GDM1 (cell line): ENCODE measurements at places on chromosomes 13 and 19.

- DNase-seq = no peak
Measured at GRCh38 chr13:42168496-42168895, 103.5 kb upstream of the AKAP11 start.

DNA sequence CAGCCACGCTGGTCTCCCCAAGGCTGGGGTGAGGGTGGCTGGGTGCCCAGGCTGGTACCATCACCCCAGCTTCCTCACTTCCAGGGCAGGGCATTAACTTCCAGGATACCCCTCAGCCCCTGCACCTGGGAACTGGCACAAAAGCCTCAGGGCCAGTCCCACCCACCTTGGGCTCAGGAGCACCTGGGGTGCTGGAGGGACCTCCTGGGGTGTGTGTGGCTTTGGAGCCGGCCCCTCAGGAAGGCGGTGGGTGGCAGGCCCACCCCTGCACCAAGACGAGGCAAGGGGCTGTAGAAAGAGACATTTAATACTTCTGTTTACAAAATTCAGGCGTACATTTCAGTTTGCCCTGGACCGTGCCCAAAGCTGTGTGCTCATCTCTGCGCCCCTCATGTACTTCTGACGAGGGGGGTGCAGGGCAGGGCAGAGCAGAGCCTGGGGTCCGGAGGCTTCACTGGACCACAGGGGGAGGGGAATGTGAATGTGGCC is 16.8 kb downstream of the MPND start:
- DNase-seq = no peak

DNA sequence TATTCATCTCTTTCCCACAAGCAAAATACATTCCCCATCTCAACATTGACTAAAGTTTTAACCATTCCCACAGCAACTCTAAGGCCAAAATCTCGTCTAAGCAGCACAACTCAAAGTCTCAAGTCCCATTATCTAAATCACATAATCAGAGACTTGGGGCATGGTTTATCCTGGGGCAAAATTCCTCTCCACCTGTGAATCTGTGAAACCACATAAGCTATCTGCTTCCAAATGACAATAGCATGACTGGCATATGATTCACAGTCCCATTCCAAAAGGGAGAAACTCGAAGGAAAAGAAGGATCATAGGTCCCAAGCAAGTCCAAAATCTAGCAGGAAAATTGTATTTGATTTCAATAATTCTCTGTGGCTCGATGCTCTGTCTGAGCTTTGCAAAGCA is 73.0 kb downstream of the ANKRD10 start:
- DNase-seq = no peak

- no peak for DNase-seq
Measured at GRCh38 chr19:39078436-39079200, 5.5 kb upstream of the ACP7 start.

DNA sequence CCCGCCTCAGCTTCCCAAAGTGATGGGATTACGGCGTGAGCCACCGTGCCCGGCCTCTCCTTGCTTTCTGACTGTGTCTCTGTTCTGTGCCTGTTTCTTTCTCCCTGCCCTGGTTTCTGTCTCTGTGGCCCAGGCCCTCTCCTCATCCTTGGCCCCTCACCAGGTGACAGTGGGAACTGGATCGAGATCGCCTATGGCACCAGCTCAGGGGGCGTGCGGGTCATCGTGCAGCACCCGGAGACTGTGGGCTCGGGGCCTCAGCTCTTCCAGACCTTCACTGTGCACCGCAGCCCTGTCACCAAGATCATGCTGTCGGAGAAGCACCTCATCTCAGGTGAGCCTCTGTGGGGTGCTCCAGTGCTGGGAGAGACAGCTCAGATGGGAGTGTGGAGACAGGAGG is 9.9 kb downstream of the SHKBP1 start:
- DNase-seq = no peak

GRCh38 chr13:34803756-34804155 is 138.3 kb upstream of the NBEA start:
- no peak for DNase-seq

- no peak for DNase-seq
Measured at GRCh38 chr13:25699056-25699455, 327.3 kb downstream of the ATP8A2 start.

DNA sequence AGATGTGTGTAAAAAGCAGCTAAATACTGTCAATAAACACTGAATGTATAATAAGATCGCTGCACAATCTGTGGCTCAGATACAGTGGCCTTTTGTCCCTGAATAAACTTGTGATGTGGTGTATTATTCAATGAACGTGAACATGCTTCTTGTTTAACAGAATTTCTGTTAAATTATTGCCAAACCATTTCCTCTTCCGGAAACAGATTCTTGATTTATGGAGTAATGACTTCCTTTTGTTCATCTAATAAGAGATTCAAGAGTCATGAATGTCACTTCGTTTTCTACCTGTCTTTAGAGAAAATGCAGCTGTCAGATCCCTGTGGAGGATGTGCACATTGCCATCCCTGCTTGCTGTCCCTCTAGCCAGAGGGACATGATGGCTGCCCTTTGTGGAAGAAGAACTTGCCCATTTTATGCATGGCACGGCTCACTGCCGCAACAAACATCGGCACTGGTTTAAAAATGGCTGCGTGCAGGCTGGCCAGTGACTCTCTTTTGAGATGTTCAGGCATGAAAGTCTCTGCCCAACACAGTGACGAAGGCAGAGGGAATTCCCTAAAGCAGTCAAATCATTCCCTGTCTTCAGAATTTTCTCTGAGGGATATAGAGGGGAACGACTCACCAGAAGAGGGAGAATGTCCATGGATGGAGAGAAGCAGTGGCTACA is 3.1 kb upstream of the TNFSF13B start:
- no peak for DNase-seq

- DNase-seq = no peak
Measured at GRCh38 chr13:81872581-81872980, 1531.7 kb upstream of the SPRY2 start.

- DNase-seq = no peak
Measured at GRCh38 chr19:33812388-33813330, 16.0 kb downstream of the KCTD15 start.

GRCh38 chr13:109163037-109163379 is 533.6 kb downstream of the MYO16 start:
- no peak for DNase-seq

DNA sequence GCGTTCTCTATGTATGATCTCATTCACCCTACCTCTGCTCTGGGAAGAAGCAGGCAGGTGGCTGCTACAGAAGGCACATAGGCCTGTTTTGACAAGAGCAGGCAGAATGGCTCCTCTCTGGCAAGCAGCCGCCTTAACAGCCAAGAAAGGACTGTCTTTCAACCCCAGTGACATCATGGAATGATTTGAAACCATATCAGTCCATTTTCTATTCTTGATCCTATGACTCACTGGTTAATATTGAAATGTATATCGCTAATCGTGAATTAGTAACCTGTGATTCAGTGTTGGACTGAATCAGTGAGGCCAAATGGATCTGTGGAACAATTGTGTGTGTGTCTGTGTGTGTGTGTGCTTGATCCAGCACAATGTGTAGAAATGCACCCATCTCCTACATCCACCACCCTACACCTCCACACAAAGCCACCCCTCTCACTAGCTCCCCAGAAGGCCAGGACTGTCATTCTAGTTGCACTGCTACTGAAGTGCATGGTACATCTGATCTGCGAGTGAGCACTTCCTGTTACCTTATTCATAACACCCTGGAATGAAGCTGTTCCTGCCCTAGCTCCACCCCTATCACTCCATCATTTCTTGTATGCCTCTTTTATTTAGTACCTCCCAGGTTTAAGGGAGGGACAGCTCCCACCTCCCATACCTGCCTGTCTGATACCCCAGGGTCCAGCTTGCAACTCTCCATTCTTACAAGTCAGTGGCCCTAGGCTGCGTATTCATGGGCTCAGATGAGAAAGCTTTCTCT is 460.0 kb downstream of the FOXO1 start:
- DNase-seq = no peak

DNA sequence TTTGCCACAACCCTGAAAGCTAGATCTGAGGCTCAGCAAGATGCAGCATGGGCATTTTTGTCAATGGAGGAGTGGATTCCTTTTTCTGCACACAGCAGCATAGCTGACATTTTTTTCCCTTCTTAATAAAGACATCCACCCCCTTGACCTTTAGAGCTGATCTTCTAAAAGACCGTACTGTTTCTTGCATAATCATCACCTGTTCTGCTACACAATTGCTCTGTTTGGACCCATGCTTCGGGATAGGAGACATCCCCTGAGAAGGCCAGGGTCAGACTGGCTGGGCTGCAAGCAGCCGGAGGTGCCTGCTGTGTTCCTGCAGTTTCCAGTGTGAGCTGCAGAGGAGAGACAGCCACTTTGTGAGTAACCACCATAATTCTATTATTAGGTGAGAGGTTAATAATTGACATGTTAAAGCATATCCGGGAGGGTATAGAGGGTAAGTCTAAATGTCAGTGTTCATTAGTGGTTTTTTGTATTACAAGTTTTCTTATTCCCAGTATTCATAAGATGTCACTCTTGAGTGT is 108.5 kb upstream of the C1QTNF9B start:
- no peak for DNase-seq

DNA sequence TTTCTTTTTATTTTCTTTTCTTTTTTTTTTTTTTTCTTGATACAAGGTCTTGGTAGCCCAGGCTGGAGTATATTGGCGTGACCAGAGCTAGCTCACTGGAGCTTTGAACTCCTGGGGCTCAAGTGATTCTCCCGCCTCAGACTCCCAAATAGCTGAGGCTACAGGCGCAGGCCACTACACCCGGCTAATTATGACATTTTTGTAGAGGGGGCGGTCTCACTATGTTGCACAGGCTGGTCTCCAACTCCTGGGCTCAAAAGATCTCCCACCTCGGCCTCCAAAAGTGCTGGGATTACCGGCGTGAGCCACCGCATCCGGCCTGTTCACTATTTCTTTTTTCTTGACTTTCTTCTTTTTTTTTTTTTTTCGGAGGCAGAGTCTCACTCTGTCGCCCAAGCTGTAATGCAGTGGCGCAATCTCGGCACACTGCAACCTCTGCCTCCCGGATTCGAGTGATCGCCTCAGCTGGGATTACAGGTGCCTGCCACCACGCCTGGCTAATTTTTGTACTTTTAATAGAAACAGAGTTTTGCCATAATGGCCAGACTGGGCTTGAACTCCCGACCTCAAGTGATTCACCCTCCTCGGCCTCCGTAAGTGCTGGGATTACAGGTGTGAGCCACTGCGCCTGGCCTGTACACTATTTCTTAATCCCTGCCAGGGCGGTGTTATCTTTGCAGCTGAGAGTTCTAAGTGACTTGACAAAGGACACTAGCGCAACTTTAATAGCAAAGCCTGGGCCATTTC is 37.1 kb upstream of the LSM14A start:
- no peak for DNase-seq

- DNase-seq = no peak
Measured at GRCh38 chr19:55355213-55355821, 798 bp upstream of the COX6B2 start.

- DNase-seq = no peak
Measured at GRCh38 chr19:7408251-7408650, 59.5 kb downstream of the ARHGEF18 start.

DNA sequence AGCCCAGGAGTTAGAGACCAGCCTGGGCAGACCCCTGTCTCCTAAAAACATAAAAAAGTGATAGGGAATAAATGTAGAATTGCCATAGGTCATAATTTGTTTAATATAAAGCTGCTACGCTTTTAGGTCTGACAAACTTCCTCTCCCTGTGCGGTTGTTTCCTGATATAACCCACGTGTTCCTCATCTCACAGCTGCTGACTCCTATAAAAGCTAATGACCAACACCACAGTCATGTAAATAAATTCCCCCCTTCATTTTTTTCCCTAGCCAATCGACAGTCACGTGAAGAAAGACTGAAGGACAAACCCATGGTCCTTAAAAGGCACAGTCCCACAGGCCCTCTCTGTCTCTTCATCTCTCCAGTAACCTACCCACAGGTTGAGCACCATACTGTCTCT is 27.5 kb downstream of the ZNF266 start:
- DNase-seq = peak; percentile 11

- DNase-seq = no peak
Measured at GRCh38 chr13:107124129-107124718, 556.3 kb upstream of the ARGLU1 start.

DNA sequence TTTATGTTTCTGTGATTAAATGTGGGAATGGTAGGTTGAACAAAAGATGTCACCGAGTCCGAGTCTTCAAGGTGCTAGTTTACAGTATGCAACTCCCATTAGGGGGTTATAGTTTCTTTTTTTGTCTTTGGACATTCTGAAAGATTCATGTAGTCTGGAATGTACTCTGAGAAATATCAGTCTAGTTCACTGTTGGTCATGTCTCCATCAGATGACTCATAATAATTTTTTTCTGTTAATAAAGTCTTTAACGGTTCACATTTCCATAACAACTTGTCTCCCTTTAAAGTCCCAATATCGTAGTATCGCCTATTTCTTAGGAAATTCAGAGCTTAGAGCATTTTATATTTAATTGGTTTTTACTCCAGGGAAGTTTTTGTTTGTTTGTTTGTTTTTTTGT is 13.5 kb upstream of the ESD start:
- no peak for DNase-seq

DNA sequence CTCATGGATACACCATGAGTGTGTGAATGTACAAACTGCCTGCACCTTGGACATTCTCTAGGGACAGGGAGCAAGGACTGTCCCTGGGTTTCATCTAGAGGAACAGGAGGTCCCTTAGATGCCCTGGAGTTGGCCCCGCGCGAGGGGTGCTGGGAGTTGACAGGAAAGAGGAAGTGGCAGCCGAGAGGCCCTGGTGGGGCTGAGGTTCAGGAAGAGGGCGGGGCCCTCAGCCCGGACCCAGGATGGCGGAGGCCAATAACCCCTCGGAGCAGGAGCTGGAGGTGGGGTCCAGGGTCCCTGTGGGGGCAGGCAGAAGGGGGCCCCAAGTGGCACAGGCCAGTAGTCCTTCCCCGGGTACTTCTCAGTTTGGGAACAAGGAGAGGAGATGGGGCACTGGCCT is 6.9 kb downstream of the PKN1 start:
- DNase-seq = peak; percentile 89

- no peak for DNase-seq
Measured at GRCh38 chr19:19039901-19040300, 6.5 kb downstream of the ARMC6 start.

DNA sequence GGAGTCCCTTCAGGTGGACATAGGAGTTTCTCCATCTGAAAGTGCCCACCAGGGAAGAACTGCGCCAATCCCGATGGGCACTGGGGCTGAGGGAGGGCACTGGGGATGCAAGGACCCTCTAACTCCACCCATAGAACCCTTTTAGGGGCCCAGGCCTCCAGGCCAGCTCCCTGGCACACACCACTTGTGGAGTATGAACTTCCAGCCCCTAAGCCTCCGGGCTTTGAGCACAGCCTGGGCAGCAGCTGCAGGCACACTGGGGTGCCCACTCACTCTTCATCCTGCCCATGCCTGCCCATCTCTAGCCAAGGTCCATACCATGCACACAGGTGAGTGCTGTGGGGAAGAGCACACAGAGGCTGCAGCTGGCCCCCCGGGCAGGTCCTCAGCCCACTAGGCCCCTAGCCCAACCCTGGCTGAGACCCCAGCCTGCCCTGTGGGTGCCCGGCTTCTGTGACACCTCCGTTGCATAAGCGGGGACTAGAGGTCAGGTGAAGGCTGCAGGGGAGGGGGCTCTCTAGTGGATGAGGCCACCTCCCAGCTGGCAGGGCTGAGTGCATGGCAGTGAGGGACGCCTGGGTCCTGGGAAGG is 14.6 kb upstream of the SLC7A10 start:
- no peak for DNase-seq

- DNase-seq = no peak
Measured at GRCh38 chr19:30557212-30557611, 185.0 kb downstream of the ZNF536 start.

GRCh38 chr19:15863272-15863671 is 34.6 kb downstream of the CYP4F2 start:
- DNase-seq = no peak
